ENCODE measurements at places on chromosomes 5 and 9.

DNA sequence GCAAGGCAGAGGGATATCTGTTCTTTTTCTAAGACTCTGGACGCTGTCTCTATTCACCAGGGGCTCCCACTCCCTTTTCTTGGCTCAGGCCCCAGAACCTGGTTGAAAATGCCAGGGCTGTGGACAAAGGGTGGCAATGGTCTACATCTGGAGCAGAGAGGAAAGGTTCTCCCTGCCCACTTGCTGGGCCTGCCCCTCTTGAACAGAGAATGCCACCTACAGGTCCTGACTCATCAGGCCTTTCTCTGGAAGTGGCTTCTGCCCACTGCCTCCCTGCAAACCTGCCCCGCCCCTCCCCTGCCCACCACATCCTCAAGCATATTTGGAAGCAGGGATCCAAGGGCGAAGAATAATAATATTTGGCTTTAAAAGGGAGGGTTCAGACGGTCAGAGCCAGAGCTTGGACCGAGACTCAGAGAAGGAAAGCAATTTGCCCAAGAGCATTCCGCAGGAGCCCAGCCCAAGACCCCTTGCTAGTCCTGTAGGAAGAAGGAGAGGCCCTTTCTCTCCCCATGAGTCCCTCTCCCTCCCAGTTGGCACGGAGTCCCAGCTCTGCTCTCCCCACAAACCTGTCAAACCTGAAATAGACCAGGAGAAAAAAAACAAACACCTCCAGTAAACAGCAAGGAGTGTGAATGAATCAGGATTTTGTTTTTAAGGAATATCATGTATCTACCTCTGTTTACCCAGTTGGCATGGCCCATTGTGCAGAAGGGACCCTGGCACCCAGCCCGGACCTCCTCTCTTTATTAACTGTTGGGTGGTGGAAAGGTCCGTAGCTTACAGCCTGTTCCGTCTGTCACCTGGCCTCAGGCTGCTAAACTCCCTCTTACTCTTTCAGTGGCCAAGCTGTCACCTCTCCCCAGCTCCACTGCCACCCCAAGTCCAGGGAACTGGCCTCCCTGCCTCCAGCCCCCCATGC, 37.7 kb upstream of the STXBP1 start:
- no peak for DNase-seq

GRCh38 chr5:131541762-131542161, 93.3 kb downstream of the RAPGEF6 start:
- DNase-seq: no peak

DNA sequence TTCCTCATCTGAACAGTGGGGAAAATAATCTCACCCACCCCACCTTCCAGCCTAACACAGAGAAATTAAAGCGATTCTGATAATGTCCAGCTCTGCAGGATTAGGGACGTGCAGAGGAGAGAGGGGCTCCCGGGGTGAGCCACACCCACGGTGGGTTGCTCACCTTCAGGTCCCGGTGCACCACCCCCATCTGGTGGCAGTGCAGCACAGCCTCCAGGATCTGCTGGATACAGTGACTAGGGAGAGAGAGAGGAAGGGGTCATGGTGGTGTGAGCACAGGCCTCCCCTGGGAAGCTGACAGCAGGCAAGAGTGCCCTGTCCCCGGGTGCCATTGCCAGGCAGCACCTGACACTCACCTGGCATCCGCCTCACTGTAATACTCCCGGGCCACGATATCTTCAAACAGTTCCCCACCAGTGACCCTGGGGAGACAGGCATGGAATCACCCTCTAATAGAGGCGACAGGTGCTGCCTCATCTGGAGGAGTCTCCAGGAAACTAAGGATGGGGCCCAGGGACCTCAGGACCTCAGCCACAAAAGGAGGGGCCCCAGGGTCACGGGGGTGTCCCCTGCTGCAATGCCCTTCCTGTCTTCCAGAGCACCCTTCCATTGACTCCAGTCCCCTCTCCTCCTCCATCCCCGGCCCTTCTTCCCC, 33.0 kb downstream of the CAMK2A start:
- DNase-seq: no peak

- no peak for DNase-seq
Measured at GRCh38 chr5:164058621-164059020, 553.2 kb downstream of the MAT2B start.

DNA sequence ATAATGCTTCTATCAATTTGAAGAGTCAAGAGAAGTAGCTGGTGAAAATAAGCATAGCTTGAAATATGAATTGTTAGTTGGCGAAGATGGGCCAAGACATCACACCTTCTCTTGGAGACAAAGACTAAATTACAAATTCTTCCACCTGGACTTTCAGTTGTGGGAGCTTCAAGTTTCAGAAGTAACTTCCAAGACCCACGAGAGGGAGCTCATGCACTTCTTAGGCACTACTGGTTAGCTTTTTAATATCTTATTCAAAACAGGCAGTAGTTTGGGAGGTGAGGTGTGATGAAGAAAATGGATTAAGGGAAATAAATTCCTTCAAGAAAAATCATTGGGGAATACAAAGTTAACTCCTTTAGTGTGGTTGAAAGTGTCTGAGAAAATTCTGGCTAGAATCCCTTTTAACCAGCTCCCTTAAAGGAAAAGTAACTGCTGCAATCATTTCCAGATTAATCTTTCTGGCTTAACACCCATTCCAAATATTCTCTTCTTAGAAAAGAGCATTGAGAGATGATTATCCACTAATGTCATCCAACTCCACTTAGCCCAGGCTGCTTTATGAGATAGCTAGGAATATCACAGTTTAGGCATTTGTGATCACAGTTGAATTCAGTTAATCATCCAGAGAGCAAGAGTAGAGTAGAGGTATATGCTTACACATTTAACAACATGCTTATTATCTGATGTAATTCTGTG, 139.5 kb upstream of the DMRTA1 start:
- peak; percentile 59 for DNase-seq

DNA sequence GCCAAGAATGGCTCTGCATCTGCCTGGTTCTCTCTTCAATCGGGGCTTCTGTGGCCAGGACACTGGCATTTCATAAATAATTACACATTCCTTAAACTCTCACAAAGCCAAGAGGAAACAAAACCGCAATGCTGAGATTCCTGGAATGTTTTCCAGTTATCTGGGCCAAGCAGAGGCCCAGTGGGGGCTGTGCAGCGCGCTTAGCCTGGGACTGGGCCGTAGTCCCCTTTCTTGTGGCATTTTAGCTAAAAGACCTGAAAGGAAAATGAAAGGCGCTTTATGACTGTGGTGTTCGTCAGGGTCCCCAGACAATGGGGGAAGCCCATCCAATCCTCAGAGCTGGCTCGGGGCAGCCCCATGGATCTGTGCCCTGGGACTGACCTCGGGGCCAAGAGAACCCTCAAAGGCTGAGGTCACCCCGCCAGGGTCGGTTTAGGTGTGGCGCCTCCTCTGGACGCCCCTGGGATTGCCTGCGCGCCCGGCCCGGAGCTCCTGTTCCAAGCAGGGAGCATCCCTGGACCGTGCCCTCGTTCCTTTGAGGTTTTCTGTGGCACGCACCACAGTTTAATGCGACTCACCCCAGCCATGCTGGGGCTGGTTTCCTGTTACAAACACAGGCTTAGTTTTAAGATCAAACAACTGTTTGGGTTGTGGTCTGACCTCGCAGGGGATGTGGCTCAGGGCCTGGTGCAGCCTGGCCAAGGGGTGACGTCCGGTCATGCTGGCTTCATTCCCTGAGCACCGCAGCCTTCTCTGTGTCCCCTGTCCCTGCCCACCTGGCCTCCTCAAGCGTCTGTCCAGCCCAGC, 51.5 kb upstream of the NKD2 start:
- no peak for DNase-seq

GRCh38 chr5:39256477-39257235, 37.3 kb upstream of the FYB1 start:
- DNase-seq: no peak

DNA sequence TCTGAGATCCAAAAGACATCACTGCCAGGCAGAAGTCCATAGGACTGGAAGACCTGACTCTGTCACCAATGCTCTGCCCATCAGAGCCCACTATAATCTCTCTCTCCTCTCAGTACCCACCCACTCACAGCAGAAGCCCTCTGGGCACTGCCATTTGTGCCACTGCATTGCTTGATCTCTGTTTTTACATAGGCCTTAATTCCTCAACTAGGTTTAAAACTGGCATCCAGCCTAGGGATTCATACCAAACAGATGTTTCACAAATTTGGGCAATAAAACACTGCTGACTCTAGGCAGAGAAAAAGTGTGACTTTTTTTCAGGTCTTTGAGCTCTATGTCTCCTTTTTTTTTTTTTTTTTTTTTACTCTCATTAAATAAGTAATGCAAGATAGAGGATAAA, 91.1 kb upstream of the RANBP3L start:
- DNase-seq: no peak

DNA sequence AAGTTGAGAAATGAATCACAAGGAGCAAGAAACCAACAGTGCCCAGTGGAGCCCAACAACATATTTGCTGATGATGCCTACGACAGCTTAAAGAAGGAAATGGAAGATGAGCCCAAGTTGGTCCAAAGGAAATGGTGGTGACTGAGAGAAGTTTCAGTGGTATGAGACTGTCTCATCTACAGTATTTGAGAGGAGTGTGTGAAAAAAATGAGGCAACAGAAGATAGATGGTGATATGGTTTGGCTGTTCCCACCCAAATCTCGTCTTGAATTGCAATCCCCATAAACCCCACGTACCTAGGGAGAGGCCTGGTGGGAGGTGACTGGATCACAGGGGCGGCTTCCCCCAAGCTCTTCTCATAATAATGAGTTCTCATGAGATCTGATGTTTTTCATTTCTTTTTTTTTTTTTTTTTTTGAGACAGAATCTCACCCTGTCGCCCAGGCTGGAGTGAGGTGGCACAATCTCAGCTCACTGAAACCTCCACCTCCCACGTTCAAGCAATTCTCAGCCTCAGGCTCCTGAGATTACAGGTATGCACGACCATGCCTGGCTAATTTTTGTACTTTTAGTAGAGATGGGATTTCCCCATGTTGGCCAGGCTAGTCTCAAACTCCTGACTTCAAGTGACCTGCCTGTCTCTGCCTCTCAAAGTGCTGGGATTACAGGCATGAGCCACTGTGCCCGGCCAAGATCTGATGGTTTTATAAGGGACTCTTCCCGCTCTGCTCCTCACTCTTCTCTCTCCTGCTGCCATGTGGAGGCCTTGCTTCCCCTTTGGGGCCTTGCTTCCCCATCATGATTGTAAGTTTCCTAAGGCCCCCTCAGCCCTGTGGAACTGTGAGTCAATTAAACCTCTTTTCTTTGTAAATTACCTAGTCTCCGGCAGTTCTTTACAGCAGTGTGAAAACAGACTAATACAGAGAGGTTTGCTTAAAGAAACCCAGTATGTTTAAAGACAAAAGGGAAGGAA, 30.2 kb downstream of the EFCAB9 start:
- DNase-seq: no peak

- no peak for DNase-seq
Measured at GRCh38 chr5:122933956-122934355, 88.5 kb downstream of the SNX24 start.

GRCh38 chr9:82431121-82431520, 442.5 kb downstream of the SPATA31D1 start:
- DNase-seq: no peak

GRCh38 chr9:128072144-128073021, 4.4 kb downstream of the SLC25A25 start:
- DNase-seq: peak; percentile 74

GRCh38 chr9:17824616-17825264, 245.9 kb downstream of the SH3GL2 start:
- no peak for DNase-seq

GRCh38 chr5:55557123-55557522, 22.4 kb upstream of the PLPP1 start:
- DNase-seq: no peak

DNA sequence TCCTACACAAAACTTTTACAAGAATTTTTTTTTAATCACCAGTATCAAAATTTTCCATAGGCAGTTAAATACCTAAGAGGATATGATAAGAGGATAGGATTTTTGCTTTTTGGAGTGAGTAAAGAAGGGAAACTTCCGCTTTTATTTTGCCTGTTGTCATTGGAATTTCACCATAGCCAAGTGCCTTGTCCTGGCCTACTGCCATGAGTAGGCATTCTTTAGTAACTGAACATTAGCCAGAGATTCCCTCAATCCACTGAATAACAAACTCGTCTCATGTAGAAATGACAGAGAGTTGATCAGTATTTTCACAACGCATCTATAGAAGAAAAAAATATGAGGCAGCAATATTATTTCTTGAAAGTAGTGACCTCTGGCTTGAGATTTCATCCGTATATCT, 289.6 kb upstream of the ADAMTSL1 start:
- DNase-seq: no peak

DNA sequence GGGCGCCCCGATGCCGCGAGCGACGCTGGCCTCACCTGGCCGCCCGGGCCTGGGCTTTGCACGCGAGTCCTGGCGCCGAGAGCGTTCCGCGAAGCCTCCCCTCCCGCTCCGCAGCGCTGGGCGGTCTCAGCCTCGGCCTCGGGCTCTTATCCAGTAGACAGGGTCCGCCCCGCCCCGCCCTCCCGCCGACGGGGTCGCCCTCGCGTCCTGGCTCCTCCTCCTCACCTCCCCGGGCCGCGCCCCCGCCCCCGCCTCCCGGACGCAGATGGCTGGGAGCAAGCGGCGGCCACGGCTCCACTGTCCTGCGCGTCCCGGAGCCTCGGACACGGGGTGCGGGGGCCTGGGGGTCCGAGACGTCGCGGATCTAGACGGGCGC, at the start of gene SLC6A3:
Gene SLC6A3, minus strand, starts transcription at position 128 of the 376 bp plus-strand sequence. CDS start 2,243 bp downstream, outside the sequence.
- no peak for DNase-seq

DNA sequence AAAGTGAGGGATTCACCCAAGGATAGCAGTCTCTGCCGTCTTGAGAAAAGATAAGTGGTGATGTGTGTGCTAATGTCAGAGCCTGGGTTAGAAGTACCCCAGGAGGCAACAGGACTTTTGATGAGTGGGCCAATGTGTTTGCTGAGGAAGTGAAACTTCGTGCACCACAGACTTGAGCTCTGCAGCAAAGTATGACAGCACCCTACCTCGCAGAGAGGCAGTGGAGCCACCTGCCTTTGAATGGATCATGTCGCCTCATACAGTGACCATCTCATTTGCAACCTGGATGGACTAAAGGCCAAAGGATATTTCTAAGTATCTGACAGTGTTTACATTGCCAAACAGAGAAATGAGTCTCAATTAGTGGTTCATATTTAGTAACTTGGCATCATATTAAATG, 593.9 kb upstream of the GRAMD2B start:
- DNase-seq: no peak

- DNase-seq: no peak
Measured at GRCh38 chr9:36258996-36259533, 817 bp upstream of the GNE start.

GRCh38 chr9:89311346-89312221, 589 bp downstream of the CKS2 start:
- DNase-seq: no peak

DNA sequence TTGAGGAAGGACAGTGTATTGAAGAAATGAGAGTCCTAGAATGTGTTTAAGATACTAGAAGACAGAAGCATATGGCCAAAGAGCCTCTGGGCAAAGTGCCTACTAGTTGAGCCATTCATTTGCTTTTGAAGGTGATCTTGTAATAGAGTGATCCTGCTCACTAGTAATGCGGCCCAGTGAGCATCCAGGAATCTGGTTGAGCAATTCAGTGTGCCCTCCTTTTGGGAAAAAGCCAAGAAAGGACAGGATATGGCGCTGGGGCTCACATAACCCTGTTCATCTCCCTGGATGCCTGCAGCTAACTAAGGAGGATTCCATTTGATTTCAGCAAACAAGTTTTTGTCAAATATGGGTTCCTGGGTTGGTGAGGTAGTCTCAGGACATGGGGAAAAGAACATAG, 16.3 kb downstream of the ADAM19 start:
- no peak for DNase-seq

All from hippocampal formation (tissue), 2 donors.